ENCODE measurements at places on chromosomes 5 and 9.

- DNase-seq: no peak
Measured at GRCh38 chr9:121527371-121527770, 27.7 kb upstream of the GGTA1 start.

DNA sequence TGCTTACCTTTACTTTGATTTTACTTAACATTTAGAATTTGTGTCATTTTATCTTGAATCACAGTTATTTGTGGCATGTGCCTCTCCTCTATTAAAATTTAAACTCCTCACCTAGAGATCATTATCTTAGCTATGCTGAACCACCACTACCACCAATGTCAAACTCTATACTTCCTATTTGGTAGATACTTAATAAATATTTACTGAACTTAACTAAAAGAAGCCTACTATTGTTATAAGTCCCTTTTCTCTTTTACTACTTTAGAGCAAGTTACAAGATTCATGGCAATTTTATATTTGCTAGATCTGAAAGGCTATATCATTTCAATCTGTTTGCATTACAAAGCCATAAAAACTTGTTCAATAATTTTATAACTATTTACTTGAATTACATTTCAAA is 273.3 kb upstream of the CCNH start:
- no peak for DNase-seq

- no peak for DNase-seq
Measured at GRCh38 chr9:110999379-110999778, 38.9 kb downstream of the LPAR1 start.

DNA sequence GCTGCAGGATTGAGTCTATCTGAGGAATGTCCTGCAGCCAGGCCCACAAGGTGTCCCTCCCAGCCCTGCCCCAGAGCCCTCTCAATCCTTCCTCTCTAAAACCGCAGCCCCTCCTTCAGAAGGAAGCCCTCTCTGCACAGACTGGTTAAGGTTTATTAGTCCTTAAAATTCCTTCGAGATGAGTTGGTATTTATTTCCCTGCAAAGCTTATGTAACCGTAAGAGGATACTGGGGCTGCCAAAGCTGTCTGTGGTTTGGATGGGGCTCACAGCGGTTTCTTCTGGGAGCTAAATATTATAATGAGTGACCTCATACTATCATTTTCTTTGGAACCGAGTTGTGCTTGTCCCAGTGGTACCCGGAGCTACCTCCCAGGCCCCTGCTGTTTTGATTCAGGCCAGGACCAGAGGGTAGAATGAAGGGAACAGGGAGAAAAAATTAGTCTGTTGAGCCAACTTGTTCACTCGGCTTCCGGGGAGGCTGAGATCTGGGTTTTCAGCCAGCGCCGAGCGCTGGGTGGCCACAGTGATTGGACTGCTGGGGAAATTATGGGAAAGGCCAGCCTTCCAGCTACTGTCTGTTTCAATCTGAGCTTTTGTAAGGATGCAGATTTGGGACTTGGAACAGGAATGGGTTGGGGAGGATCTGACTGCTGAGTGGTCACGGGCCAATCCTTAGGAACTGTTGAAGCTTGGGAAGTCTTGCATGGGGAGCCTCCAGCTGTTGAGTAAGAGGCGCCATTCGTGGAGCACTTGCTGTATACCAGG is 107.5 kb downstream of the NDFIP1 start:
- no peak for DNase-seq

DNA sequence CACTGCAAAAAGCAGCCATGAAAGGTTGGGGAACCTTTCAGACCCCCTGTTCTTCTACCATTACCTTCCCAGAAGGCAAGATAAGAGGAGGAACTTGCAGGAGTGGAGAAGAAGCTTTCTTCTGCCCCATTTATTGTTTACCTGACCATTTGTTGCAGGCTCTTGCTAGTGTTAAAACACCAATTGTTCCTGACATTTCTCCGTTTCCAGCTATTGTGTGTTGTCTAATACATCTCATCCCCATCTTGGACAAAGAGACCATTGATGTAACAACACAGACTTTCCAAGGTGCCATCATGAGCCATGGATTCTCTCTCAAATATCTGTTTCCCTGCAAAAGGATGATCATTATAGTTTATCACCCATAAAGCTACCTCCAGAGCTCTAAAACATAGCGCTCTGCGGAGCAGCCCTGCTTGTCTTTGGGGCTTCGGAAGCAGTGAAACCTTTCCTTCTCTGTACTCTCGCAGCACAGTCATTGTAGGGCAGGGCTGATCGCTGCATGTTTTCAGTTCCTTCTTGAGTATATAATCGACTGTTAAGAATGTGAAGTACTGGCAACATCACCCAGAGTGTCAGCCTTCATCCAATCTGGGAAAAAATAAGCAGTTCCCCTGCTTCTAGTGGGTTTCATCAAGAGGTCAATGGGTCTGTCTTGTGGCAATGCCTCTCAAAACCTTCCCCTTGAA is 680.0 kb downstream of the SEMA5A start:
- no peak for DNase-seq

DNA sequence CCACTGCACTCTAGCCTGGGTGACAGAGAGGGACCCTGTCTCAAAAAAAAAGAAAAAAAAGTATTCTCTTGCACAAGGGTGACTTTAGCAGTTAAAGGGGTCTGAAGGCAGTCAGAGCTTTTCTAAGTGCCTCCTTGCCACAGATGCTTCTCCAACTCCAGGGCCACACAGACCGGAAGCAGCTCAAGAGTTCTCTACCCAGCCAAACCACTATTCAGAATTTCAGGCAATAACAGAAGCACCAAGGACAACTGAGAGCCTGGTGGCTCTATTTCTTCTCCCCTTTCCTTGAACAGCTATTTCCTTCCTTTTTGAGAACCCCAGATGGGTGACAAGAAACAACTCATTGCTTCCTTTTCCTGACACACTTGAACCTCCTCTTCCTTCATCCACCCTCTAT is 2.2 kb downstream of the FAM219A start:
- DNase-seq: no peak

- no peak for DNase-seq
Measured at GRCh38 chr5:75202935-75203334, 33.7 kb downstream of the ANKRD31 start.

GRCh38 chr5:90473396-90474234 is 956 bp downstream of the MBLAC2 start:
- peak; percentile 2 for DNase-seq

GRCh38 chr5:40524677-40525076 is 155.0 kb upstream of the PTGER4 start:
- DNase-seq: no peak

DNA sequence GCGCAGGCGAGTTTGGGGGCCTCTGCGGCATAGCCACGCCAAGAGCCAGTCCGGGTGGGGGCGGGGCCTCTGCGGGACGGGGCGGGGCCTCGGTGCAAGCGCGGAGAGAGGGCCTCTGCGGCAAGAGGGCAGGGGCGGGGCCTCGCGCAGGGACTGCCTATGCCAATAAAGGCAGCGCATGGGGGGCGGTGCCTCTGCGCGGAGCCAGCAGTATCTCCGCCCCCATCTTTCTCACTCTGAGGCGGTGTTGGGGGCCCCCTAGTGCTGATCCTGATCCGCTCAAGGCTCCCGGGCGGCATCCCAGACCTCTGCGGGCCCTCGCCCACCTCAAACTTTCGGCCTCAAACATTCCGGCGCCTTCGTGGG is 9.2 kb upstream of the GPRIN1 start:
- DNase-seq: peak; percentile 64

- no peak for DNase-seq
Measured at GRCh38 chr5:79261897-79262296, 26.0 kb downstream of the JMY start.

DNA sequence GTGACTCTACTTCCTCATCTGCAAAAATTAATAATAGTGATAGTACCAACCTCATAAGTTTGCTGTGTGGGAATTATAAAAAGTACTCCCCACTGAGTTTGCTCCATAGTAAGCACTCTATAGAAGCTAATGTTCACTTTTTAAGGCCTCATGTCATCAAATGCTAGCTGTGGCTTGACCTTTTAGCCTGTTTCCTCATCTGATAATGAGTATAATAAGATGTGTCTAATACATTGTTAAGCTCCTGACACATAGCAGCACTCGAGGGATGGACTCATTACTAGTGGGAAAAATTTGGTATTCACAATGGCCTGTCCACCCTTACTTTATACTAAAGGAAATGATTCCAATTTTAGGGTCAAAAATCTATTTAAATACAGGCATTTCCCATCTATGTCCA is 26.1 kb upstream of the CAST start:
- no peak for DNase-seq

Measured in activated CD4-positive, CD25-positive, alpha-beta regulatory T cell (primary cell).